Gastrocnemius medialis (tissue), 4 donors: ENCODE measurements at places on chromosomes 1 and 21.
A peak's percentile ranks its signal among the peaks of the same experiment; 100 is the strongest.

- H3K27me3 ChIP-seq: no peaks in the 10 kb centered on the region
- DNase-seq: peak; percentile 26
- H3K36me3 ChIP-seq: no peaks in the 10 kb centered on the region
- peak overlapping the region; percentile 96 for H3K27ac ChIP-seq
- H3K4me1 ChIP-seq: peaks cover 22% of the 10 kb centered on the region
These were observed 755 bp downstream of the SCMH1 start for GRCh38 chr1:41241354-41241748.

DNA sequence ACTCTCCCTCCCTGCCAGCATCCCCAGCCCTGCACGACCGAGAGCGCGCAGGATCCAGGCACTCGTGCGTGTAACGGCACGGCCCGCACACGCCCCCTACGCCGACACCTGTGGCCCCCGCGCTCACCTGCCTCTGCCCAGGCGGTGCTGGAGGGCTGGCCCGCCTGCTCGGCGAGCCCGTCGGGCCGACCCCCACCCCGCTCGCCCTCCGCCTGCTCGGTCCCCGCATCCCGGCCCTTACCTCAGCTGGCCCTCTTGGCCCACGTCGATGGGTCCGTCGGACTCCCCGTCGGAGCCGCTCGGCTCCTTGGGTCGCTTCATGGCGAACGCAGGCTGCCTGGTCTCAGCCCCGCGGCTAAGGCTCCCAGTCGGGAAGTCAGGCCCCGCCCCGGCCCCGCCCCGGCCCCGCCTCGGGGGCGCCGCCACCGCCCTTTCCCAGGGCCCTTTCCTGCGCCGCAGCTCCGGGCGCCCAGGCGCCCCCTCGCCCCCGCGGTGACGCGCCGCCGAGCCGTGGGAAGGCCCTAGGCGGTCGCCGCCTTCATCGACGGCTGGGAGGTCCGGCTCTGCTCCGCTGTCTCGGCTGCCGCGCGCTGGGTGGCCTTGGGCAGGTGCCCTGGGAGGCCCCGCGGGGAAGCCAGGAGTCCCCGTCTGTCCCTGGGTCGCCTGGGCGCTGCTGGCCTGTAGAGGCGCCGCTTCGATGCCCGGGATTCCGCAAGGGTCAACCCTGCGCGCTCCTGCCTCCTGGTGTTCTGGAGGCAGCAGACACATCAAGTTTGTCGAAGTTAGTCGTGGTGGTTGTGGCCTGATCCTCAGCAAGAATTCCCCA is at the start of gene HEYL:
HEYL (minus strand) TSS at position 339 of the 826 bp plus-strand sequence; CDS start at position 321, 18 bp downstream.
- H3K4me3 ChIP-seq: peak within 1 kb of the TSS; percentile 56
- H3K4me1 ChIP-seq: peaks cover 13% of the 10 kb centered on the region

DNA sequence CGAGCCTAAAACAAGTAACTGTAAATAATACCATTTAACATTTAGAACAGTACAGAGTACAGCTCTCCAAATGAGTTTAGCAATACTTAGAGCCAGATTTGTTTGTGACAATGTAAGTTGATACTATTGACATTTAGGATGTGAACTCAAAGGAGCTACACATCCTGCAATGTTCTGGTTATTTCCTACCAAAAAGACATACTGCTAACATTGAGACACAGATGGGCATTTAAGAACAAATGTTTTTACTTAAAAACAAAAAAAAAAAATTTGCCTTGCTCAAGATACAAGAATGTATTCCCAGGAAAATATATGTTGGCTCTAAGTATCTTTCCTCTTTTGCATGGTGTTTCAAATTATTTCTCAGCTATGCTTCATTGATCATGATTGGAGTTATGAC is 1464.8 kb upstream of the PRMT6 start:
- H3K4me3 ChIP-seq: no peak overlapping the region
- H3K36me3 ChIP-seq: no peaks in the 10 kb centered on the region
- H3K27ac ChIP-seq: no peak overlapping the region
- DNase-seq: no peak

GRCh38 chr1:243495442-243496186 is 239.8 kb downstream of the SDCCAG8 start:
- no peaks in the 10 kb centered on the region for H3K36me3 ChIP-seq
- H3K4me3 ChIP-seq: no peak overlapping the region
- H3K27me3 ChIP-seq: no peaks in the 10 kb centered on the region
- peaks cover 8% of the 10 kb centered on the region for H3K4me1 ChIP-seq

DNA sequence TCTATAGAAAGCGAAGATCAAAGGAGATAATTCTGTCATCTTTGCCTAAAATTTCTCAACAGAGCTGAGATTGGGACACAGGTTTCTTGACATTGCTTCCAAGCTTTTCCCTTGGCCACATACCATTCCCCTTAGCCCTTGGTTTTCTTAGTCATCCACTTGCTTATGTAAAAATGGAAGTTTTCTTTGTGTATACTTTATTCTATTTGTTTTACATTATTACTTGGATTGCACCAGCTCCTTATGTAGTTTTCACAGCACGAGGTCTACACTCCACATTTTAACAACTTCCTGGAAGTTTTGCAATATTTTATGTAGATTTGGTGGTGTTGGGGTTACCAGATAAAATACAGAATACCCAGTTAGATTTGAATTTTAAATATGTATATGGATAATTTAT is 129.8 kb downstream of the PLA2G4A start:
- DNase-seq: no peak
- H3K4me1 ChIP-seq: no peaks in the 10 kb centered on the region
- H3K27me3 ChIP-seq: no peaks in the 10 kb centered on the region
- no peak overlapping the region for H3K27ac ChIP-seq
